ENCODE measurements at places on chromosomes 3 and 15.

DNA sequence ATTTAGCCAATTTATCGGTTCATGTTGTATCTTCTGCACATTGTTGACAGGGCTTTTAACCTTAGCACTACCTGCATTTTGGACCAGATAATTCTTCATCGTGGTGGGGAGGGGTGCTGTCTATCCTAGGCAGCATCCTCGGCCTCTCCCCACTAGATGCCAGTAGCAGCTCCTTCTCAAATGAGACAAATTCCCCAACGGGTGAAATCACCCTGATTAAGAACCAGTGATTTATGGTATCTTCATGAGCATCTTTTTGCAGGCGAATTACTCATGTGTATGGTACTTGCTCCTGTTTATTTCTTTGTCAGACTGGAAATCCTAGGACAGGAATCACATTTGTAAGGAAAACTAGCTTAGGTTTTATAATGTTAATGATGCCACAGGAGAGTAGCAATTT is 68.0 kb downstream of the C3orf70 start:
- no peak overlapping the region for H3K27ac ChIP-seq
- H3K4me3 ChIP-seq, result no peak overlapping the region
- H3K4me1 ChIP-seq, result no peaks in the 10 kb centered on the region
- no peak for DNase-seq
- H3K27me3 ChIP-seq, result peaks cover 4% of the 10 kb centered on the region

DNA sequence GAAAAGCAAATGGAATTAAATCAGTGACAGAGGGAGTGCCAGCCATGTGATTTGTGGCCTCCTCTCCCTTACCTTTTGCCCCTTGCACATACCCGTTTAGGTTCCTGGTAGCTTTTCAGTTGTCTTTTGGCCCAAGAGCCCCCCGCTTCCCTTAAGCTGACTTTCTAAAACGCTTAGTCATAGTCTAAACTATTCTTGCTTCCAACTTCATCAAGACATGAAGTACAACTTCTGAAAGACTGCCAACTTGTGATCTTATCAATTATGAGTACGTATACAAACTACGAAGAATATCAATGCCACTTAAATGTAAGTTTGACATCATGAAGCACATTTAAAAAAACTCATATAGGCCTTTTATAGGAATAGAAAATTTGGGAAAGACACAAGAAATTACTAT is 61.9 kb downstream of the EIF3J start:
- no peak overlapping the region for H3K4me3 ChIP-seq
- H3K27me3 ChIP-seq, result no peaks in the 10 kb centered on the region
- peak overlapping the region; percentile 13 for H3K27ac ChIP-seq
- H3K4me1 ChIP-seq, result peaks cover 8% of the 10 kb centered on the region
- peaks cover 13% of the 10 kb centered on the region for H3K36me3 ChIP-seq

GRCh38 chr3:11539218-11539617 is 104.5 kb downstream of the VGLL4 start:
- no peak overlapping the region for H3K27ac ChIP-seq
- H3K4me3 ChIP-seq, result no peak overlapping the region
- H3K27me3 ChIP-seq, result no peaks in the 10 kb centered on the region
- DNase-seq, result no peak
- H3K36me3 ChIP-seq, result no peaks in the 10 kb centered on the region

- peaks cover 22% of the 10 kb centered on the region for H3K4me1 ChIP-seq
- H3K27ac ChIP-seq, result peak overlapping the region; percentile 84
- DNase-seq, result no peak
Measured at GRCh38 chr15:70435872-70436271, 327.5 kb downstream of the UACA start.

GRCh38 chr3:40054568-40055222 is 245.3 kb downstream of the MYRIP start:
- no peaks in the 10 kb centered on the region for H3K4me1 ChIP-seq
- H3K4me3 ChIP-seq, result no peak overlapping the region
- H3K27ac ChIP-seq, result no peak overlapping the region
- DNase-seq, result no peak
- H3K36me3 ChIP-seq, result no peaks in the 10 kb centered on the region

DNA sequence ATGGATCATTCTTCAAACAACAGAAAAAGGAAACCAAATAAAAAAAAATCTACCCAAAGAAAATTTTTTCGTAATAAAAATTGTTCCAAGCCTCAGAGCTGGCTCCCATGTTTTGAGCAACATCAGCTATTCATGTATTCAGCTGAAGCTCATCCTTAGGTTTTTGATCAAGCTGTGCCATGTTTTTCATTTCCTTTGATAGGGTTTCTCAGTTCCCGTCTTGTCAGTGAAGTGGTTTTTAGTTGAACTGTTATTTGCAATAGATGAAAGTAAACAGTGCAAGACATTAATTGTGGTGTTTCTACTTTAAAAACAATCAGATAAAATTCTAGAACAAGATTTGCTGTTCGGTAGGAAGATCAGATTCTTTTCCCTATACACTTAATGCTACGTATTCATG is 55.4 kb upstream of the SPTSSB start:
- DNase-seq, result no peak
- no peak overlapping the region for H3K4me3 ChIP-seq
- H3K27ac ChIP-seq, result no peak overlapping the region
- H3K36me3 ChIP-seq, result no peaks in the 10 kb centered on the region
- no peaks in the 10 kb centered on the region for H3K4me1 ChIP-seq

- no peak overlapping the region for H3K27ac ChIP-seq
- H3K27me3 ChIP-seq, result no peaks in the 10 kb centered on the region
- no peak overlapping the region for H3K4me3 ChIP-seq
- DNase-seq, result no peak
Measured at GRCh38 chr3:147493666-147494065, 84.5 kb downstream of the ZIC1 start.

GRCh38 chr3:157043771-157044170 is 116.2 kb downstream of the CCNL1 start:
- H3K4me3 ChIP-seq, result no peak overlapping the region
- DNase-seq, result no peak

GRCh38 chr3:133448478-133449122 is 48.7 kb downstream of the BFSP2 start:
- H3K4me3 ChIP-seq, result peak overlapping the region; percentile 86
- peaks cover 43% of the 10 kb centered on the region for H3K4me1 ChIP-seq
- no peaks in the 10 kb centered on the region for H3K36me3 ChIP-seq

GRCh38 chr15:57762302-57762701 is 55.8 kb downstream of the POLR2M start:
- no peaks in the 10 kb centered on the region for H3K27me3 ChIP-seq
- no peak overlapping the region for H3K4me3 ChIP-seq
- H3K27ac ChIP-seq, result no peak overlapping the region
- no peak for DNase-seq

DNA sequence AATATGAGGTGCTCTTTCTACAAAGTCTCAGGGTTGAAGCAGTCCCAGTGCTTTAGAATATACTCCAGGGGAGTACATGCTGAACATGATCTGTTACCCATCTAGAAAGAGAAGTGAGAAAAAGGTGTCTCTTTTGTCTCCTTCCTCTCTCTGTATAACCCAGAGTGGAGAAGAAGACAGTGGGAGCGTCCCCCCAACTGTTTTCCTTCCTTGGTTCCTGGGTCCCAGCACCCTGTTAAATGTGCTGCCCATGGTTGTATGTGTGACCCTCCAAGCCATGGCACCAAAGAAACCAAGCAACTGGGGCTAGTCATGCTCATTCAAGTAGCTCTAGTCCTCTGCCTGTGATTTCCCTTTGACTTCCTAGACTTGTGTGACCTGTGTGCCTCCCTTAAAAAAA is 683.7 kb downstream of the TBL1XR1 start:
- H3K36me3 ChIP-seq, result no peaks in the 10 kb centered on the region
- no peak overlapping the region for H3K27ac ChIP-seq
- no peak overlapping the region for H3K4me3 ChIP-seq

- peak overlapping the region; percentile 98 for H3K4me3 ChIP-seq
- H3K4me1 ChIP-seq, result peaks cover 17% of the 10 kb centered on the region
- DNase-seq, result no peak
- H3K27ac ChIP-seq, result peak overlapping the region; percentile 95
- no peaks in the 10 kb centered on the region for H3K27me3 ChIP-seq
Measured at GRCh38 chr3:186772281-186772694, 11.1 kb upstream of the EIF4A2 start.

GRCh38 chr3:48402281-48402732 is 27.6 kb downstream of the PLXNB1 start:
- no peak for DNase-seq
- no peaks in the 10 kb centered on the region for H3K4me1 ChIP-seq
- no peak overlapping the region for H3K4me3 ChIP-seq
- H3K27ac ChIP-seq, result no peak overlapping the region
- H3K36me3 ChIP-seq, result no peaks in the 10 kb centered on the region

DNA sequence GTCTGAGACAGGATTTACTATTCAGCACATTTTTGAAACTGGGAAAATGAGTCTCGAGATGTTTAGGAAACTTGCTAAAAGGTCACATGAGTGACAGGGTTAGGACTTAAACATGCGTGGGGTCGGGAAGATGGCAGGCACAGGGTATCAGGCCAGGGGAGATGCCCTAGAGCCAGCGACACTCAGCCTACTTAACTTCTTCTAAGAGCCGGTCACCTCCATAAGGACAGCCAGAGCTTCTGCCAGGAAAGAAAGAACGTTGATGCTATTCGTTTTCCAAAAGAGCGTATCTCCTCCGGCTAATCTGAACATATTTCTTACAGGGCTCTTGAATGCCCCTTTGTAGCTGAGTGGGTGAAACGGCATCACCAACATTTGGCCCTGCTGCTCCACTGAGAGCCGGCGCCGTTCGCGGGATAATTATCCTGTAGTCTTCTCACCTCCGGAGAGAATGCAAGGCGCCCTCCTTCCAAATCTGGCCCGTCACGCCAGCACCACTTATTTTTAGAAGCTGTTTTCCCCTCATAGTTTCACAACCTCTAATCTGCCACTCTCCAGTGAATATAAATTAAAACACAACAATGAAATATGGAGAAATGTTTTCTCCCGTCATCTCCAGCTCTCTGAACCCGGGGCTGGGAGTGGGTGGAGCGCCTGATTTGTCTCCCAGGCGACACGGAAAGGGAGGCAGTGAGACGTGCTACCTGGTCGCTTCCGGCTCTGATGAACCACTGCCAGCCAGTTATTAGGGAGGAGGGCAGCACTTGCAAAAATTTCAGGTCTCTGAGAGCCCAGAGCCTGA is 58.5 kb downstream of the LIPC start:
- peak overlapping the region; percentile 74 for H3K4me3 ChIP-seq
- no peaks in the 10 kb centered on the region for H3K36me3 ChIP-seq
- peaks cover 16% of the 10 kb centered on the region for H3K4me1 ChIP-seq
- no peak overlapping the region for H3K27ac ChIP-seq

DNA sequence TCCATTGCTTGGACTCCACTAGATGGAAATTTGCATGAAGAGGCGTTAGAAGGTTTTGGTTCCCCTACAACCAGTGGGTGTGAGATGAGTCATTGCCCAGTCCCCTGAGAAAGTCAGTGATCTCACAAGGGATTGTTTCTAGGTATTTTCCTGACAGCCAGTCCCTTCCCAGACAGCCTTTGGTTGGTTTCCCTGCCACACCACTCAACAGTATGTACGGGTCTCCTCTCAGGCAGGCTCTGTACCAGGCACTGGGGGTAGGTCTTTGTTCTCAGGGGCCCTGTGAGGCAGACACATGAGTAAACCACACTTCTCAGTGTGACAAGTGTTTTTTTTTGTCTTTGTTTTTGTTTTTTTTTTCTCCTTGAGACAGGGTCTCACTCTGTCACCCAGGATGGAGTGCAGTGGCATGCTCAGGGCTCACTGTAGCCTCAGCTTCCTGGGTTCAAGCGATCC is 4.0 kb downstream of the LAMP3 start:
- no peak overlapping the region for H3K27ac ChIP-seq
- no peak overlapping the region for H3K4me3 ChIP-seq
- no peaks in the 10 kb centered on the region for H3K36me3 ChIP-seq
- DNase-seq, result peak; percentile 31
- peaks cover 78% of the 10 kb centered on the region for H3K27me3 ChIP-seq

- H3K4me1 ChIP-seq, result peaks cover 3% of the 10 kb centered on the region
- DNase-seq, result no peak
- H3K36me3 ChIP-seq, result peaks cover 19% of the 10 kb centered on the region
- no peak within 1 kb of the TSS for H3K27ac ChIP-seq
- H3K4me3 ChIP-seq, result no peak within 1 kb of the TSS
Measured at GRCh38 chr15:65115086-65115485, at the start of gene UBAP1L. Gene UBAP1L, minus strand, starts transcription at chr15:65115200. Its CDS starts 8,985 bp downstream, at chr15:65106215.

- H3K27ac ChIP-seq, result no peak overlapping the region
- H3K4me3 ChIP-seq, result peak overlapping the region; percentile 47
- peaks cover 96% of the 10 kb centered on the region for H3K4me1 ChIP-seq
- no peaks in the 10 kb centered on the region for H3K36me3 ChIP-seq
Measured at GRCh38 chr3:136186846-136187245, 9.3 kb downstream of the MSL2 start.

GRCh38 chr15:60536314-60536713 is 57.4 kb upstream of the ICE2 start:
- no peaks in the 10 kb centered on the region for H3K36me3 ChIP-seq
- H3K27me3 ChIP-seq, result no peaks in the 10 kb centered on the region
- no peak overlapping the region for H3K4me3 ChIP-seq
- H3K4me1 ChIP-seq, result no peaks in the 10 kb centered on the region
- DNase-seq, result no peak
- no peak overlapping the region for H3K27ac ChIP-seq
